ENCODE measurements at places on chromosomes 7 and 10. TPM values are rescaled to one million over a fixed set of nuclear protein-coding genes. Genes with fewer than 3 reads are reported as not detected.

- no peak overlapping the region for H3K4me3 ChIP-seq
- H3K27me3 ChIP-seq, result no peaks in the 10 kb centered on the region
- peak overlapping the region; percentile 88 for H3K27ac ChIP-seq
- no peak for DNase-seq
These were observed 34.8 kb upstream of the ADO start for GRCh38 chr10:62769574-62770242.

Gene FRMPD2
- 0.26 TPM for total RNA-seq

- peaks cover 10% of the 10 kb centered on the region for H3K4me1 ChIP-seq
- no peak overlapping the region for H3K4me3 ChIP-seq
- no peaks in the 10 kb centered on the region for H3K36me3 ChIP-seq
- no peak for DNase-seq
- no peaks in the 10 kb centered on the region for H3K27me3 ChIP-seq
These were observed 523.6 kb downstream of the PTPRN2 start for GRCh38 chr7:158063850-158064610.

- H3K4me3 ChIP-seq, result no peak overlapping the region
- peaks cover 8% of the 10 kb centered on the region for H3K27me3 ChIP-seq
- H3K36me3 ChIP-seq, result peaks cover 3% of the 10 kb centered on the region
These were observed 3.8 kb upstream of the MALSU1 start for GRCh38 chr7:23295401-23295697.

Measured in neural crest cell (in vitro differentiated cells).